ENCODE measurements at places on chromosomes 2 and 18.
A peak's percentile ranks its signal among the peaks of the same experiment; 100 is the strongest.

- no peak for DNase-seq
Measured at GRCh38 chr2:196528486-196529223, 110.9 kb upstream of the CCDC150 start.

GRCh38 chr2:105773568-105773967 is 28.9 kb downstream of the NCK2 start:
- no peak for DNase-seq

DNA sequence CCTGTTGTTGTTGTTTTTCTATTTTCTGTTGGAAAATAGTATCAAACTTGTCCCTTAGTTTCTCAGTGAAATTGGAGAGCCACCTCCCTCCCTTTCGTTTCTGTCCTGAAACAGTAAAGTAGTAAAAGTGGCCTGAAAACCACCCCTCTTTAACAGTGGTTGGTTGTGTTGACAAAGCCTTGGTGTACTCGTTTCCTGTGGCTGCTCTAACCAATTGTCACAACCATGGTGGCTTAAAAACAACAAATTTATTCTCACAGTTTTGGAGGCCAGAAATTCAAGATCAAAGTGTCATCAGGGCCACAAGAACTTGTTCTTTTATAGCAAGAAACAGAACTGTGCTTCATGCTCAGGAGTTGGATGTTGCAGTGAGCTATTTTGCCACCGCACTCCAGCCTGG is 4.0 kb upstream of the DYSF start:
- DNase-seq = no peak

DNA sequence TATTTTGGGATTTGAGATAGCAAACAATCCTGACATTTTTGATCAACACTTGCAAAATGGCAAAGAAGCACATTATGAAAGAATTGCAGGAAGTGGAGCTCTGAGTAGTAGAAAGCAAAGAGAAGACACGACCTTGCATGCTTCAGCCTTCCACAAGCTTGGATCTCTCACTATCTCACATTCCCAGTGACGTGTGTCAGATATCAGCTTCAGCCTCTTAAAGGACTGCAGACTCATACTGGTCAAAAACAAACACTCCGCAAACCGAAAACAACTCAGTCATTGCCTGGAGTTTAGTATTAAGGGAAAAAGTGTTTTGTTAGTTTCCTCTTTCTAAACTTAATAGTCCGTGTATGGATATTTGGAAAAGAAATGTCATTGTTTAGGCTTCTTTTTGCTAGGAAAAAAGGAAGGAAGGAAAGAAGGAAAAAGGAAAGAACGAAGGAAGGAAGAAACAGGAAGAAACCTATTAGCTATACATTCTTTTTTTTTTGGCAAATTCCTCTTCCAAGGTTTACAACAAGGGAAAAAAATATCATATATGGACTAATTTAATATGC is 32.6 kb upstream of the SLC40A1 start:
- no peak for DNase-seq

GRCh38 chr18:4394700-4395099 is 60.4 kb downstream of the DLGAP1 start:
- no peak for DNase-seq

GRCh38 chr18:68288408-68288807 is 426.5 kb downstream of the TMX3 start:
- DNase-seq = no peak

GRCh38 chr2:27264253-27264752 is 1.5 kb upstream of the SLC30A3 start:
- no peak for DNase-seq

DNA sequence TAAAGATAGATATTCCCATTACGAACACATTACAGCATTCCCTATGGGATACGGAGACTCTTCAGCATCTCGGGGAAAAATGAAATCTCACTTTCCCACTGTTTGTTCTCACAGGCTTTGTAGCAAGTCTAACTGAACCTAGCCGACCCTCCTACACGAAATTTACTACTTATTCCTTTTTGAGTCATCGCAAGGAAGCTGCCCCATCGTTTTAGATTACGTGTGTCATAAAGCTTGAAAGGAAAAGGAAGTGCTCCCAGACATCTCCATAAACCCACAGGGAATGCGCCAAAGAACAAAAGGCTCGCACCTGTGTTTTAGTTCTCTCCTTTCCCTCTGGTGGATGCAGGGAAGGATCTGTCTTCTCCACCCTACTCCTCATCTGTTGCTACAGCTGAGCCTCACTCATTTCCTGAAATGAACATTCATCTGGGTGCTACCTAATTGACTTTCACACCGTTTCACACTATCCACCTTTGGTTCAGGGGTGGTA is 76.2 kb upstream of the STK39 start:
- no peak for DNase-seq

GRCh38 chr2:157995117-157995516 is 106.6 kb upstream of the UPP2 start:
- no peak for DNase-seq

DNA sequence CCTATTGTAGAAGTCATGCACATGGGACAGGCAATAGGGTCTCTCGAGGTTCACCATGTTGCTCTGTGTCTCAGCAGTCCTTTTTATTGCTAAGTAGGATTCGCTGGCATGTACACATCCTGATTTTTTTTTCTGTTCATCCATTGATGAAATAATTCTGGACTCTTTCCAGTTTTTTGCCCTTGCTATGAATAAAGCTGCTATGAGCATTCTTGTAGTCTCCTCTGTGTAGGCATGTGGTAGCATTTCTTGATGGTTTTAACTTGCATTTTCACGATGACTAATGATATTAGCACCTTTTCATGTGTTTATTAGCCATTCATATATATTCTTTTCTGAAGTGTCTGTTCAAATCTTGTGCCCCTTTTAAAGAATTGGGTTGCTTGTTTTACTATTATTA is 65.8 kb upstream of the EDAR start:
- DNase-seq = no peak

- no peak for DNase-seq
Measured at GRCh38 chr2:217823626-217824025, 179.2 kb downstream of the TNS1 start.

- DNase-seq = no peak
Measured at GRCh38 chr2:201383136-201383535, 26.0 kb upstream of the FLACC1 start.

DNA sequence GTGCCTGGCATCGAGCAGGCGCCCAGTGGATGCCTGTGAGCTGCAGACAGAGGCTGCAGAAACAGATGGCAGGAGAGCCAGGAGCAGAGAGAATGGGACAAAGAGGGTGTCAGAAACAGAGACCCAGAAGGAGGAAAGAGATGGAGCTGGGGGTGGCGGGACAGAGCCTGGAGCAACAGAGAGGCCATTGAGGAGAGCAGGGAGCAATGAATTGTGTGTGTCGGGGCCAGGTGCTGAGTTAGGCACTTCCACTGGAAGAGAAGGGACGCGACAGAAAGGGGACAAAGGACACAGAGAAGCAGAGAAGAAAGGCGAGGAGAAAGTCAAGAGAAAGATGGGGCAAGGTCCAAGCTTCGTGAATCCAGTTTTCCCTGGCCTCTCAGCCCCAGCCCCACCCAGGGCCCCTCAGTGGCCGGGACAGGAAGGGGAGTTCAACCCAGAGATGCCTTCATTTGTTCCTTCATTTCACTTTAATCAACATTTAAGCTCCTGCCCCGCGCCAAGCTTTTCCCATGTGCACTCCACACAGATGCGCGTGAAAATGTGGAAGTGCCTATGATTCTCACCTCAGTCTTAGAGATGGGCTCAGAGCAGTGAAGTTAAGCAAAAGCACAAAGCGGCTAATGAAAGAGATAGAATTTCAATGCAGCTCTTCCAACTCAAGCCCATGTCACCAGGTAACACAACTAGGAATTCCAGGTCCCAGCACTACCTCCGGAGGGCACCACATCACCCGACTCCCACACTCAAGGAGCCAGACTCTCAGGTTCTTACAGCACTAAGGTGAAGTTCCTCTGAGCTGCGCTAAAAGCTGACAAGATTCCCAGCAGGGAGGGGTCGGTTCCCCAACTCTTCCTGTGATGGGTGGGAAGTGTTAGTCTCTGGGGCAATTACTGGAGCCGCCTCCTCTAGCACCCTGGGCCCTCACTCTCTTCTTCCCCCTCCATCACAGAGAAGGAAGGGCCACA is 55.1 kb downstream of the TNS1 start:
- DNase-seq = no peak

GRCh38 chr2:17976871-17977746 is 98.6 kb downstream of the KCNS3 start:
- no peak for DNase-seq

DNA sequence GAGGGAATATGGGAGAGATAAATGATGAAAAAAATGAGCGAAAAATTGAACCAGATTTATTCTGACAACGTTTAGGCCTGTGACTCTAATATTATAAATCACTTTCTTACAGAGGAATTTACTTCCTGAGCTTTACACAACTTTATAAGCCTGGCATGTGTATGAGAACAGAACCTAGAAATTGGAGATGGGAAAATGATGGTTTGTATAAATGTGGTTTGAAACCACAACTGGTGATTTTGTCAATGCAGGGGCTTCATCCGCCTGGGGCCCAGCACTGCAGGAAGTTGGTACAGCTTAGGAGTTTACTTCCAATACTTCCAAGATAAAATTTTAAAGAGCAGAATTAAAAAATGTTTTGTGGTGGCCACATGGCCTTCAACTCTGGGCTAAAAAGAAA is 82.3 kb downstream of the VAPA start:
- DNase-seq = no peak

DNA sequence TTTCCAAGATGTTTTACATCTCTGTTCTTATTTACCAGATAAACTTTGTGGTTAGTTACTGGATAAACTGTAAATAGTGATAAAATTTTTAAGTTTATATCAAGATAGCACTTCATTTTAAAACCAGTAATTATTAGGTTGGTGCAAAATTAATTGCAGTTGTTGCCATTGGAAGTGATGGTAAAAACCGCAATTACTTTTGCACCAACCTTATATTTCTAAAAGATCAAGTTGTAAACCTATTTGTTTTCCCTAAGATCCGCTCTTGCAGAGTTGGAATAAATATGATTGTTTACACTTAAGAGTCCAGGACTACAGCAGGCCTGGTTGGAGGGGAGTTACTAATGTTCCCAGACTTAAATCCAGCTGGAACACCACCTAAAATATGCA is 479 bp upstream of the AOX1 start:
- no peak for DNase-seq

DNA sequence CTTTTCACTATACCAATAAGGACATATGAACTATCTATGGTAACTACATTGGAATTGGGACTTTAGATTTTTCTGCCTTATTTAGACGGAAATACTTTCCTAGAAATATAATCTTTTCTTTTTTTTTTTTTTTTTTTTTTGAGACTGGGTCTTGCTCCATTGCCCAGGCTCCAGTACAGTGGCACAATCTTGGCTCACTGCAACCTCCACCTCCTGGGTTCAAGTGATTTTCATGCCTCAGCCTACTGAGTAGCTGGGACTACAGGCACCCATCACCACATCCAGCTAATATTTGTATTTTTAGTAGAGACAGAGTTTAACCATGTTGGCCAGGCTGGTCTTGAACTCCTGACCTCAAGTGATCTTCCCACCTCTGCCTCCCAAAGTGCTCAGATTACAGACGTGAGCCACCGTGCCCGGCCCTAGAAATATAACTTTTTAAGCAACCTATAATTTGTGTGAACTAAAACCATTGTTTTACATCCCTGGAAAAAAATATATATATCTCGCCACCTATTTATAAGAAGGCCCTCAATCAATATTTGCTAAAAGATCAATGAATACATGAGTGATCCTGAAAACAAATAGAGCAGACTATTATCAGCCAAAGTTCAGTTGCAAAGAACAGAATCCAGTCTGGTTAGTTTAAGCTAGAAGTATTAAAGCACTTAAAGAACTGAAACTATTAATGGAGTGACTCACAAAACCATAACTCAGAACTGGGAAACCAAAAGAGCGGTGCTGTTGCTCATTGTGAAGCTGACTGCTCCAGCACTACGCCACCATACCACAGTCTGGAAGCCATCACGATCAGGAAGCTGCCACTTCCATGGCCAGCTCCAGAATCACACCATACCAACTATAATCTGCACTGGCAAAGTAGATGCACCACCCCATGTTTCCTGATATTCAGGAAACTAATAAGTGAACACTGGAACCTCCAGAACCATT is 8.4 kb upstream of the HNRNPLL start:
- no peak for DNase-seq

DNA sequence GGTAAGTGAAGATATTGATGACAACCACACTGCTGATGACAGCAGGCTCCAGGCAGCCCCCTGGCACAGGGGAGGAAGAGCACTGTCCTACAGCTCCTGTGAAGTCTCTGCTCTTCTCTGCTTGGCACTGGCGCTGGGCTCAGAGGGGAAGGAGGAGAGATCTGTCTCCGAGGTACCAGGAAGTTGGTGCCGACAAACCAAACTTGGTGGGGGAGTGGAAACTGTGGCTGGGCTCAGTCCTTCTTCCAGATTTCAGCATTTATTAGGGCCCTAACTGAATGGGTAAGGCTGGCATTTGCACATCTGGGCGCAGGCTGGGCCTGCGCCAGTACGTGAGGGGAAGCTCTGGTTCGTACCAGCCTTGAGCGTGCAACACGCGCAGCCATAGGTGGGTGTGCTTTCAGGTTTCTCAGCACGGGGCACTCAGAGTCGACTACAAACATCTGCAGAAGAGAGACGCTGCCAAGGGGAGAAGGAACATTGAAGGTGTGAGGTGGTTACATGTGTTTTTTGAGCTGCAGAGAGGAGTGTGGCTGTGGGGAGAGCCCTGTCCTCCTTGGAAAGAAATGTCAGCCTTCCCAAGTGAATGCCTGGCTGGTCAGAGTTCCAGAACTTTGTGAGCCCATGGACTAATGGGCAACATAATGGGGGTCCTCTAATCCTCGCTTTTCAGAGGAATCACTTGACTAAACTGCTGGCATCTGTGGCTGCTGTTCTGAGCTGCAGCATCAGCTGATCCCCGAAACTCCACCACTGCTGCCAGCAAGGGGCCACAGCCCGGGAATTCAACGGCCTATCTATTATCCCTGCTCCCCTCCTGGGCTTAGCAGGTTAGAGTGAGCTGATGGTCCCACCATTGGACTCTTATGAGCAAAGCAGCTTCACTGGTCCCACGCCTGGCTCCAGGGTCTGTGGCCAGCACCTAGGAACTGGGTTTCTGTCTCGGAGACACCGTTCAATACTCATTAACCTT is 55.2 kb upstream of the SEMA4C start:
- DNase-seq = peak; percentile 16

DNA sequence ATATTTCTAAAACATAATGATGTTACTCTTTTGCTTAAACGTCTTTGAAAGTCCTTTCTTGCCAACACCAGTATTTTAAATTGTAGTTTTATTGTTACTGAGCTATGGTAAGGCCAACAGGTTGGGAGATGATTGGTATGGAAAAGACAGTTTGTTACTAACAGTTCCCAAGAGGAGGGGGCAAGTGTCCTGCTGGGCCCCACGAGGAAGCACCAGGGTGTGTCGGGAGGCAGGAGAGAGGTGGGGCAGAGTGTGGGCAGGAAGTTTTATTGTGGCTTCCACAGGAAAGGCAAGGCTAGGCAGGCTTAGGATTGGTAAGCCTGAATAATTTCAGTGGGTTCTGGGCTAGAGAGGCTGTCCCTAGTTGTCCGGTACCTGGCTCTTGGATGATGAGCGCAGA is 134.3 kb downstream of the SOCS6 start:
- DNase-seq = no peak
